ENCODE measurements at places on chromosomes 1 and 21.

DNA sequence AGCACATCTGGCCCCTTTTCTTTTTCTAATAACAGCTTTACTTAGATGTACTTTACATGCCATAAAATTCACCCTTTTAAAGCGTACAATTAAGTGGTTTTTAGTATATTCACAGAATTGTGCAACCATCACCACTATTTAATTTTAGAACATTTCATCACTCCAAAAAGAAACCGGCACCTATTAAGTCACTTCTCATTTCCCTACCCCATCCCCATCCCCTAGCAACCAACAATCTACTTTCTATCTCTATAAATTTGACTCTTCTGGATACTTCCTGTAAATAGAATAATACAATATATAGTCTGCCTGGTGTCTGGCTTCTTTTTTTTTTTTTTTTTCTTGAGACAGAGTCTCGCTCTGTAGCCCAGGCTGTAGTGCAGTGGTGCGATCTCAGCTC is 59.5 kb upstream of the ENAH start:
- peak; percentile 88 for DNase-seq

DNA sequence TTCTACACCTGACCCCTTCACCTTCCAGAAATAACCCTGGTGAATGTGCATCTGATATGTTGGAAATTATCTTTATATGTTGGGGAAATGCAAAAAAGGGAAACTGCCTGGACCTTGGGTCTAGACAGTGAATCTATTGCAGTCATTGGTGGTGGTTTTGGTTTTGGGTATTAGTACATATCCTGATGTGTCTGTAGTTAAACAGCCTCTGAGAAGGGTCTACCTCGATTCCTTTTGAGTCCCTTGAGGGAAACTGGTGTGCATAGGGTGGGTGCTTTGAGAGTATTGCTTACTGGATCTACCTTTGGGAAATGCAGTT is 127.3 kb upstream of the KIAA0040 start:
- DNase-seq: no peak

DNA sequence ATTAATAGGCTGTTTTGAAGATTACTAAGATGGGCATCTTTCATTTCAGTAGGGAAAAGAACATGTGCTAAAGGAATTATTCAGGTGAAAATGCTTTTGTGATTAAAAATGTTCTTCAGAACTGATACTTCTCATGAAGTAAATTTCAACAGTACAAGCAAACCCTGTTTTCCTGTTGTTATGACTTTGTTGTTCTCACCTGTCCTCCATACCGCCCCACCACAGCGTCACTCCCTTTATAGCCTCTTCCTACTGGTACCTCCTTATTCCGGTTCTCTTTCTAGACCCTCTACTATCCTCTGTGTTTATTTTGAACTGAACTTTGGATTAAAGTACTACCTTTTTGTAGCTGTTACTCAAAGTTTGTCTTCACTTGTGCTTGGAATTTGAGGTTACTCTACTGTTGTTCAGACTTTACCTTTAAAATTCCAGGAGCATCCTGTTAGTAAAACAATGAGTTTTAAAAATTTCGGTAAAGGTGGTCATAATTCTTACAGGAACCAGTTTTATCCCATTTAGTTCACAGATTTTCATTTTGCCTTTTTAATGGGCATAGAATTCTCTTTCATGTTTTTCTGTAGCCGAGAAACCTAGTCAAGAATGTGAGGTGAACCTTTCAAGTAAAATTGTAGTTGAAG is 10.9 kb downstream of the CNST start:
- no peak for DNase-seq

GRCh38 chr1:40276122-40276521 is 18.1 kb downstream of the ZMPSTE24 start:
- no peak for DNase-seq

DNA sequence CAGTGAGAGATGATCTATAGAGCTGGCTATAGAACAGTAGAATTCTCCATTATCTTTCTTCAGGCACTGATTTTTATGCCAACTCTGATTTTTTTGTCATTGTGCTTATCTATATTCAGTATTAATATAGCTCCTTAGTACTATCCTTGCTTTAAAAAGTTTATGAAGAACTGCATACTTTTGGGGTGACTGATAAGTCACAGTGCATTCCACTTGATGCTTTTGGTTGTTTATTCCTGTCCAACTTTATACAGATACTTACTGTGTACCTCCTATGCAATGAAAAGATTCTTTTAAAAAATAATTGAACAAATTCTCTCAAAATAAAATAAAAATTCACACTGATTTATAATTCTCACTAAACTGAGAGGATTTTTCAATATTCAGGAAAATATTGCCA is 71.6 kb downstream of the COL24A1 start:
- no peak for DNase-seq

DNA sequence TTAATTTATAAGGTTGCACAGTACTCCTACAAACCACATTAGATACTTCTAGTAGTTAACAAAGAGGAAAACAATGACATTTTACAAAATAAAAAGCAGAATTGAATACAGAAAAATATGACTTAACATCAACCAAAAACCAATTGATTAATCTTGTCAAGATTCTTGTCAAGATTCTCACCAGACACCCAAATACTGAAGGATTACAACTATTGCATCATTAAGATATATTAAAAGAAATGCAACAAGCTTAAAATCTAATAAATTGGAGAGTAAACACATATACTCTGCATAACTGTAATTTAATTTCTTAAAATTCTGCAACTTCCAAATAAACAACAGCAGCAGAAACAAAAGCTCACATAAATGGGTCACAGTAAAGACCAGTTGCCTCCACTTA is 4.7 kb downstream of the WLS start:
- no peak for DNase-seq

DNA sequence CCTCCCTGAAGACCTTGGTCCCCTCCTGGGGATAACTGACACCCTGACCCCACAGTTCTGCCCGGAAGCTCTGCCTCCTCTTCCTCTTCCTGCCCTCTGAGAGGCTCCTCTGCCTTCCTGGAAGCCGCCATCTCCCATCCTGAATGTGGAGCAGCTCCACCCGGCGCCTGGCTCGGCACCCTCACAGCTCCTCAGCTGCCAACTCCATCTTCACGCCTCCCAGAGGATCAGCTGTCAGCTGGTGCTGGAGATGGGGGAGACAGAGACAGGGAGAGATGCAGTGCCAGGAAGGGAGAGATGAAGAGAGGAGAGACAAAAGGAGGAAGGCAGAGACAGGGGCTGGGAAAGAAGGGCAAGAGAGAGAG is 210.4 kb upstream of the CSF3R start:
- DNase-seq: no peak

- DNase-seq: no peak
Observed at GRCh38 chr1:229119876-229120275, 151.0 kb upstream of the RAB4A start.

- no peak for DNase-seq
Observed at GRCh38 chr1:204350857-204351573, 8.7 kb downstream of the PLEKHA6 start.

GRCh38 chr1:18408656-18409370 is 71.9 kb upstream of the KLHDC7A start:
- no peak for DNase-seq

DNA sequence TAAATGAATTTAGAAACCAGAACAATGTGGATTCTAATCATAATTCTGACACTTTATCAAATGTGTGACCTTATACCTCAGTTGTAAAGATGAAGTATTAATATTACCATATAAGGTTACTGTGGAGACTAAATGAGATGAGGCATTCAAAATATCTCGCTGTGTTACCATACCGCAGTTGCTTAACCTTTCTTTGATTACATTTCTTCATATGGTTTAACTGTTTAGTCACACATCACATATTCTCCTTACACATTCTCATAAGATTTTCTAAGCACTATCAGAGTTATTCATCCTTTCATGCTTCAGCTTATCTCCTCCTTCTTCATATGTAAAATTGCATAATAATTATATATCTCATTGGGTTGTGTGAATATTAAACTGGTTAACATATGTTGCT is 88.9 kb downstream of the LRRC53 start:
- DNase-seq: no peak

DNA sequence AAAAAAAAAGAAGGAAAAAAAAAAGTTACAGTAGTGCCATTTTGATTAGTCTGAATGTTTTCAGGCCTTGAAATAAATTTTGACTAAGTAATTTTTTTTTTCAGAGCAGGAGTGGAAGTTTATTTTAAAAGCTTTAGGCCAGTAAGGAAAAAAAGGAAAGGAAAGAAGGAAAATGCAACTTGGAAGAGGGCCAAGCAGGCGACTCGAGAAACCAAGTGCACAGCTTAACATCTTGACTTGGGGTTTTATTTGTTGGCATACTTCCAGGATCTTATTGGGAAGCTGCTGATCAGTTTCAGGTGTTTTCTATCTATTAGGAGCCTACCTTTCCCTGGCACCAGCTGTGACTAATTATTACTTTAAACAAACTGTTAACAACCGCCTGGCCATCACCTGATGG is 41.7 kb downstream of the ATF3 start:
- peak; percentile 31 for DNase-seq

DNA sequence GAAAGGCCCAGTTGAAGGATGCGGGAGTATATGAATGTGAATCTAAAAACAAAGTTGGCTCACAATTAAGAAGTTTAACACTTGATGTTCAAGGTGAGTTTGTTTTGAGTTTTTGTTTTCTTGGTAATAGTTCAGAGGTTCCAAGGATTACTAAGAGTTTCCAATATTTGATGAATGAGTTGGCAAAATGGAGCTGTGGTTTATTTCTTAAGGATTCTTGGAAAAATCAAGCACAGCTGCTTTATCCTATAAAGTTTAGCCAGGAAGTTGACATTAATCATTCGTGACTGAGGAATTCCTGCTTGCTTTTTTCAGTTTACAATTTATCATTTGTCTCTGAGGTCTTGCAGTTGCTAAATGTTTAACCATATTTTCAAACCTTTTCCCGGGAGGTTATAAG is 15.1 kb downstream of the VCAM1 start:
- DNase-seq: no peak

DNA sequence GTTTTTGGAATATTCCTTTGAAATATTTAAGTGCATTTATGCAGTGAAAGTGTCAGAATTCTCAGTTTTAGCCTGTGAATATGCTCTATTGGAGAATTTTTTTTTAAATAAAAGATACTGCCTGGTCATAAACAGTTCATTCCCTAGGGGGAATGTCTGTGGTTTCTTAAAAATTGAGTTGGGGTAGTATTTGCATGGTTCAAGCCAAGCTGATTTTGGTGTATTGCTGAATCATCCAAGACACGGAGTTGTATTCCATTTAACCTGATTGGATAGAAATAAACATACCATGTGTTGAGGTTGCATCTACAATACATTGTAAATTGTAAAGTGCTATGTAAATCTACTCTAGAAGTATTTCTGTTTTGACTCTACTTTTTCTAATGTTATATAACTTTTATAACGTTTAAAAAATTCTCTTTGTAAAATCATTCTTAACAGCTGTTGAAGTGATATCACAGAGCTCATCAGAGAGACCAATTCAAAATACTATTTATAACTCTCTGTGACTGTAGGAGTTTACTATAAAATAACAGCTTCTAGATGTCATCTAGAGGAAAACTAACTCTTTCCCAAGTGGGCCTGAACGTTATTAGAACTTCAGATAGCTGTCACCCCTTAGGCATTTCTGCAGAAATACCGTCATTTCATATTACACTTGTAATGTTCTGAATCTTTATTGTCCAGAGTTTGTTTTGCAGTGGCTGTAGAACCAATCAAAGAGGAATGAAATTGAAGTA is 199.1 kb downstream of the USP25 start:
- no peak for DNase-seq

GRCh38 chr1:151972542-151973248 is 21.0 kb downstream of the S100A10 start:
- DNase-seq: peak; percentile 70

DNA sequence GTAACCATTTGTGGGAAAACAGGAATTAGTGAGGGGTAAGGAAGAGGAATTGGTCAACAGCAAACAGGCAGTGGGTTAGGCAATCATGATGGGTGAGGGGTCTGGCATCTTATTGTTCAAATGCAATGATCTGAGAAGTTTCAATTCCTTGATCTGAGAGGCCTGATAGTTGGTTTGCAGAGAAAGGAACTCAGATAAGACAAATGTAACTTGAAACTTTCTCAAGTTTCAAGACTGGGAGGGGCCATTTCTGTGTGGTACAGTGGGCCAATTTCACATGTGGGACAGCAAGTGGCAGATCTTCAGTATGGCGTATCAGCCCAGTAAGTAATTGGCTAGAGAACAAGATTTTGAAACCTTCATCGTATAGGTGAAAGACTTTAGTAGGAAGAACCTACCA is 102.5 kb downstream of the XPR1 start:
- no peak for DNase-seq

- no peak for DNase-seq
Observed at GRCh38 chr1:177206831-177207355, 36.1 kb downstream of the BRINP2 start.

DNA sequence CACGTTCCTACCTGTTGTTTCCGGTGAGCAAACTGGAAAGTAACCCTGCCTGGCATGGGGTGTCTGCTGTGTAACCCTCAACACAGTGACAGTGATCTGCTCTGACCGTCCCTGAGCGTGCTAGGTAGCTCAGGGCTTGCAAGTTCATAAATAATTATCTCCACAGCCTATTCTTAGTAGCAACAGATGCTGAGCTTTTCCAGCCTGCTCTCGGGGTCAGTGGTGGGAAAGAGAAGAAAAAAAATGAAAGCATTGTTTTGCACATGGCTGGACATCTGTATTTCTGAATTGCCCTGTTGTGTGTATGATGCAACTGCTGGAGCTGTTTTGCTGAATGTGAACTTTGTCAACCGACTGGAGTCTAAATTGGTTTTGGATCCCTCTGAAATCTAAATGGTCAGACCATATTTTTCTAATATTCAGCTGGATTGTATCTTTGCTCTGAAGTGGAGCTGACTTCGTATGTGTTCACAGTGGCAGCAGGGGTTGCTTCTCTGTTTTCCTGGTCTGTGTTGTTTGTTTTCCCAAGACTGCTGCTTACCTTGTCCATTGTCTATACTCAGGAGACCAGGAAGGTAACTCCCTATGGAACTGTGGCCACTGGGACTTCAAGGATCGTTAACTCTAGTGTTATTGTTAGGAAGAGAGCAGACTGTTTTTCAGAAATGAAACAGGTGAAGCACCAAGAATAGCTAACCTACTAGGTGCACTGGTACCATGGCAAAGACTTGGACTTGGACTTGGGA is 27.0 kb downstream of the TGFB2 start:
- DNase-seq: no peak

DNA sequence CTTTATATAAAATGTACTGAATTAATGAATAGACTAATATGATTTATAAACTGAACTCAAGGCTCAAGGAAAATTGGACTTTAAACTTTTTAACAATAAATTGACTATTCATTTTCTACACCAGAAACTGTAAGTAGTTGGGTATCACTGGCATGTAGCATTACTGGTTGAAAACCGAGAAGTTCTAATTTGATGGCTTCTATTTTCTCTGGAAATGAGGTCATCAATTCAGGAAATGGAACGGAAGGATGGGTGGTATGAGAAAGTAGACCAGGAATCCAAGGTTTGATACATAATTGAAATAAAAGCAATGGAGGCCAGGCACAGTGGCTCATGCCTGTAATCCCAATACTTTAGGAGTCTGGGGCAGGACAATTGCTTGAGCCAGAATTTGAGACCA is 50.4 kb downstream of the RERE start:
- DNase-seq: no peak

- DNase-seq: peak; percentile 50
Observed at GRCh38 chr1:170670802-170671628, 7.1 kb downstream of the PRRX1 start.

Measured in suppressor macrophage treated with lipopolysaccharide for 1 hour (primary cell).